ENCODE measurements at places on chromosomes 4 and X. TPM values are rescaled to one million over a fixed set of nuclear protein-coding genes. Genes with fewer than 3 reads are reported as not detected.

GRCh38 chrX:153924149-153924861 is 1.8 kb downstream of the ARHGAP4 start:
- DNase-seq, result peak; percentile 58

GRCh38 chr4:86939729-86940575 is 5.1 kb downstream of the AFF1 start:
- no peak for DNase-seq

Gene H2BW2
- not detected for total RNA-seq

- DNase-seq, result no peak
Measured at GRCh38 chrX:12874581-12874980, 7.7 kb downstream of the TLR7 start.

Gene F8
- total RNA-seq, result 0.21 TPM

Gene SHOX
- total RNA-seq, result not detected

DNA sequence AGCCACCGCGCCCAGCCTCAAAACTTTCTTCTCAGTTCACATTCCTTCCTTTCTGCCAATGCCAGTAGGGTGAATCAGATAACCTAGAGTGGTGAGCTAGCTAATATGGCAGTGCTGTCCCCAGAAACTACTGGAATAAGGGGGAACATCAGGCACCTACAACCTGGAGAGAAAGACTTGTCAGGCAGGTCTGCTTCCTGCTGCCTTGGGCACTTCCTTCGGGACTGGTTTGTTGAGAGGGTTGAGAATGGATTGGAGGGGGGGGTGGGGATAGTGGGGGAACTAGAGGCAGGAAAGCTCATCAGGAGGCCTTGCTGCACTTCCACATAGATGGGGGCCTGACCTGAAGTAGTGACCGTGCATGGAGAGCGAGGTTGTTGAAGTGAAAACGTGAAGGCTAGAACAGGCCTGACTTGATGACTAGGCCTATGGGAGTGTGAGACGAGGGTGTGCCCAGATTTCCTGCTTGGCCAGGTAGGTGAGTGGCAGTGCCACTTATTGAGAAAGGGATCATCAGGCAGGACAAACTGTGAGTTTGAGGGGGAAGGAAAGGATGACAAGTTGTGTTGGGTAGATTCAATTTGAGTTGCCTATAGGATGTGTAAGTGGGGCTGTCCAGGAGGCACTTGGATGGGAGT is 33.4 kb downstream of the SLC25A5 start:
- no peak for DNase-seq

- DNase-seq, result peak; percentile 6
Measured at GRCh38 chr4:99853999-99854398, 37.4 kb downstream of the DAPP1 start.

Gene F8A1
- total RNA-seq, result 5.0 TPM

DNA sequence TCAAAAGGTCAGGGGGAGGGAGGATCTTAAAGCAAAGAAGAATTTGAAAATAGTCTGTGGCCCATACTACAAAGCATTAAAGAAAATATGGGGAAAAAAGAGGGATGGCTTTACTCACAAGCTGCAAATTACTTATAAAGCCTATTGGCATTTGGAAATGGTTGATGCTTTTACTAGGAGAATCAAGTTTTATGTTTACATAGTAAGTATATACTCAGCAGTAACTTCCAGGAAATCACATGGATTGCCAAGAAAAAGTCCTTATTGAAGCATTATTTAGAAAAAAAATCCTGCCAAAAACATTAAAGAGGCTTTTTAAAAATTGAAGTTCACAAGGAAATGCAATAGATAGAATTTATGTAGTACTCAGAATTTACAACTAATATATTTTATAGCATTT is 8.4 kb upstream of the SH3RF1 start:
- no peak for DNase-seq

GRCh38 chrX:132218100-132218812 is 991 bp downstream of the RAP2C start:
- DNase-seq, result peak; percentile 73

GRCh38 chr4:127846061-127846460 is 34.6 kb upstream of the PLK4 start:
- DNase-seq, result no peak

Gene MAGEA1
- not detected for total RNA-seq

Gene APLN
- total RNA-seq, result not detected

- no peak for DNase-seq
Measured at GRCh38 chrX:3717742-3718420, 4.4 kb upstream of the PRKX start.

Gene SSX3
- total RNA-seq, result not detected

GRCh38 chrX:9062641-9063040 is 28.7 kb upstream of the FAM9B start:
- no peak for DNase-seq

Gene FAT1
- 176 TPM for total RNA-seq

Gene QRFPR
- total RNA-seq, result not detected

Gene DACH2
- total RNA-seq, result not detected

DNA sequence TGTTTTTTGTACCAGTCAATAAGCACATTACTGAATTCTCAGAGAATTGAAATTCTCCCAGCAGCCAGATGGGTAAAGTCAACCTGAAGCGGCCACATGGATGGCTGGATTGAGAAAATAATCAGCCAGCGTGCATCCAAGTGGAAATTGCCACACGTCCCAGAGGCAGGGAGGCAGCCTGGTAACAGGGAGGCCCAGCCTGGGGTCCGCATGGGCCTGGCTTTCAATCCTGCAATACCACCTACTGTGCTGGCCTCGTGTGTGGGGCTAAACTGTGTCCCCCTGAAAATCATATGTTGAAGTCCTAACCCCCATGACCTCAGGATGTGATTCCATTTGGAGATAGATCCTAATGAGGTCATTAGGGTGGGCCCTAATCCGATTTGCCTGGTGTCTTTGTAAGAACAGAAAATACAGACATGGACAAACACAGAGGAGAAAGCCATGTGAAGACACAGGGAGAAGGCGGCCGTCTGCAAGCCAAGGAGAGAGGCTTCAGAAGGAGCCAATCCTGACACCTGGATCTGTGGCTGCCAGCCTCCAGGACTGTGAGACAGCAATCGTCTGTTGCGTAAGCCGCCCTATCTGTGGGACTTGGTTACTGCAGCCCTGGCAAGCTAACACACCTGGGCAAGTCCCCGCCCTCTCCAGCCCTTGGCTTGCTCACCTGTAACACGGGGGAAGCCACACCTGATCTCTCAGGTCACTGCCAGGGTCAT is 90.3 kb downstream of the JAKMIP1 start:
- DNase-seq, result peak; percentile 7

DNA sequence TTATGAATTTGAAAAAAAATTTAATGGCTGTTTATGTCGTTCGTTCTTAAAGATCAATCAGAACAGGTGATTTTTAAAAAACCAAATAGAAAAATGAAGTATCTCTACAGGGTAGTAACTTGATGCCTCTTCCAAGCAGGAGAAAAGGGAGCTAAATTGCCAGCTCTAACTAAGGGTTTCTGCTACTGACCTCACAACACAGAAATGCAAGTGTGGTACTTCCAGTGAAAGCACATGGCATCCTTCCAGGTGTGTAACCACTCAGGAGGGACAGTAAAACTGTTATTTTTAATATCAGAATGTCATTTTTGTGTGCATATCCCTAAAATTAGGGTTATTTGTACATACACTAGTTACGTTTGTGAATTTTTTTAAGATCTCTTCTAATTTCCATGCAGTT is 116.8 kb upstream of the ZCCHC13 start:
- no peak for DNase-seq

Gene TMSB15C
- total RNA-seq, result not detected

Gene CXorf65
- not detected for total RNA-seq

GRCh38 chr4:124632439-124632838 is 80.1 kb downstream of the ANKRD50 start:
- no peak for DNase-seq

GRCh38 chr4:161279095-161279494 is 884.7 kb downstream of the FSTL5 start:
- no peak for DNase-seq

Gene ASB5
- not detected for total RNA-seq

- no peak for DNase-seq
Measured at GRCh38 chrX:38220024-38220414, 652 bp downstream of the SRPX start.

DNA sequence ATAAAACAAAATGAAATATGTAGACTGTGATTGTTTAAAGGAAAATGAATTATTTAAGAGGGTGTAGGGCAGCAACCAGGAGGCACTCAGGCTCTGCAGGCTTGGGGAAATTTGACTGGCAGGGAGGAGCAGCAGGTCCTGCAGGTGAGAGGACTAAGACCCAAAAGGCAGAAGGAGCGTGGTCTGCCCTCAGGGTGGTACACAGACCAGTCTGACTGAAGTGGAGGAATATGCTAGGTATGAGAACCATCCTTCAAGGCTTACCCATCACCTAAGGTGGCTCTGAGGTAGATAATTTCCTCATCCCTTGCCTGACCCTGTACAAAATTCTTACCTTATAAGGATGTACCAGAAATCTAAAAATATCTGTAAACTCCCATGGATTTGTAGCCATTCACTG is 261.3 kb upstream of the RASGEF1B start:
- no peak for DNase-seq

Gene MAGEC3
- not detected for total RNA-seq

Gene POLN
- 0.93 TPM for total RNA-seq

Gene PLA2G12A
- total RNA-seq, result 38.7 TPM

GRCh38 chr4:88291003-88291402 is 6.6 kb upstream of the PPM1K start:
- no peak for DNase-seq

DNA sequence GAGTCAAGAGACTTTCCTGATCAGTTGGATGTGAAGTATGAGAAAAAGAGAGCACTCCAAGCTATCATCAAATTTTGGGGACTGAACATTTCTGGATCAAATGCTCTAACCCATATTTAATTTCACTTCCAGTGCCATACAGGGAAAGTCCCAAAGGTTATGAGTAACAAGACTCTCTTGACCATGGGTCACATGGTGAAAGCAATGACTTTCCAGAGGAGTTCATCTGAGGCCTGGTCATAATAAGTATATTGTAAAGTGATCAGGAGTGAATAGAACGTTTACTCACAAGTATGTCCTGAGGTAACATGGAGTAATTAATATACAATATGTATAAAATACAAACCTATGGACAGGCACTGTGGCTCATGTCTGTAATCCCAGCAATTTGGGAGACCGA is 40.7 kb upstream of the ARMCX5 start:
- no peak for DNase-seq

- DNase-seq, result no peak
Measured at GRCh38 chrX:150502979-150503897, 65.2 kb upstream of the MTM1 start.

Gene ARX
- total RNA-seq, result not detected

- no peak for DNase-seq
Measured at GRCh38 chr4:67700116-67700737, 728 bp downstream of the UBA6 start.

Gene CXCL9
- not detected for total RNA-seq

- DNase-seq, result no peak
Measured at GRCh38 chrX:105458846-105459245, 238.4 kb upstream of the TEX13A start.

Gene CXCL11
- not detected for total RNA-seq

DNA sequence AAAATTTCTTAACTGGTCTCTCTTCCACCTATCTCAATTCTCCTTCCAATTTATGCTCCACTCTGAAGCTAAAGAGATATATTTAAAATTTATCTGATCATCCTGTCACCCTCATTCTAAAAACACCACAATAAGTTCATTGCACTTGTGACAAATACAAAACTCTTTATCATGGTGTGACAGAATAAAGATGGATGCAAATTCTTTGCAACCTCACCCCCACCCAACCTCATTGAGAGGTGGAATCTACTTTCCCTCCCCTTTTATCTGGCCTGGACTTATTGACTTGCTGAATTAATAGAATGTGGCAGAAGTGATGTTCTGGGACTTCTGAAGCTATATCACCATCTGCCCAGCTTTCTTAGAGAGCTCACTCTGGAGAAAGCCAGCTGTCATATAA is 46.5 kb downstream of the IDS start:
- no peak for DNase-seq

Gene NLGN4X
- total RNA-seq, result not detected

- no peak for DNase-seq
Measured at GRCh38 chr4:1793496-1793840, 375 bp downstream of the FGFR3 start.

GRCh38 chr4:137632842-137633241 is 100.5 kb upstream of the PCDH18 start:
- no peak for DNase-seq
